ENCODE measurements at places on chromosomes 4 and X.

DNA sequence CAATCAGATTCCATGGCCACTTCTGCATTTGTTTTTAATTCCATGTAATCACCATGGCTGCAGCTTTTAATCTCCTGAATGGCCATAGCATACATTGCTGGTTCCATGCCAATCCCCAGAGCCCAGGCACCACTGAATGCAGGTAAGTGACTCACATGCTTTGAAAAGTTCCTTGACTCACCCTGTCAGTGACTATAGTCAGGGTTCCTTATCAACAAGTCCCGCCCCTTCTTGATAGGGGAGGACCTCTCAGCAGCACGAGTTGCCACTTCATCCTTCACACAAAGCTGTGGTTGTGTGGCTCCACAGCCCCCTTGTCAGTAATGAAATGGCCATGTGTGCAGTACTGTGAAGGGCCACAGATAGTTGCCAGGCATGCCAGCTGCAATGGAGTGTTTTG lies 516.6 kb downstream of the PPARGC1A start:
- DNase-seq, result no peak

DNA sequence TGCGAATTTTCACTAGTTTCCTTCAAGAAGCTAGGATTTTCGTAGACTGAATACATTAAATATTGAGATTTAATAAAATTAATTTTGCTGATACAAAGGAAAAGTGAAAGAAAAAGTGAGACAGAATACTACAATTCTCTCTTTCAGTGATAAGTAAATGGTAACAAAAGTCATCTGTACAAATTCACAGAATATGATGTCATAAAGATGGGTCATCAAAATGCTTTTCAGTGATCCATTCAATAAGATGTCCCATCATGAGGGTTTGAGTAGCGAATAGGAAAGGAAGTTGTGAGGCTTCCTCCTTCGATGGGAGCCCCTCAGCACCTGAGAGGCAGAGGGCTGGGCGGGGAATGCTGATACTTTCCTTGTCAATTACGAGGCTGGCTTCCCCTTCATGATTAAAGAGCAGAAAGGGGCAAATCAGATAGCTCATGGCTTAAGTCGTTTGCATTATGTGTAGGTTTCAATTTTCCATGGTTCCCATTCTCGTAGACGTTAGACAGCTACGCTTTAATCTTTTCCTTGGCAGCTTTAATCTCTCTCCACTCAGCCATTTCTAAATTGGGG lies 108.8 kb upstream of the SORBS2 start:
- DNase-seq, result no peak

DNA sequence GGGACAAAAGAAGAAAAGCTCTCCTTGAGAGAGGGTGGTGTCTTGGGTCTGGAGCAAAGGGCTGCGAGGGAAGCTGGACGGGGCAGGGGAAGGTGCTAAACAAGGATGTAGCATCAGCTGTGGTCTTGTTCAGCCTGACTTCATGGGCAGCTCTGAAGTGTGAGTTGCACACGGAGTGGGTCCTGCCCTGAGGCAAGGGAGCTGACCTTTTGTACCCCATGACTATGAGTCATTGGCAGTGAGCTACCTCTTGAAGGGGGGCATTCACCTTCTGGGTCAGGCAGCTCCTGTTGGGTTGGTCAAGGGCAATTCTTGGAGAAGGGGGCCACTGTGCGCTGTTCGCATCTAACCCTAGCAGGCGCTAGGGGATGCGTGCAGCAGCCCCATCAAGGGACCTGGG lies 151.8 kb downstream of the SMIM20 start:
- DNase-seq, result no peak

GRCh38 chr4:95515589-95515988 lies 33.2 kb downstream of the UNC5C start:
- no peak for DNase-seq

- DNase-seq, result no peak
Measured at GRCh38 chr4:177092807-177093206, 216.9 kb upstream of the NEIL3 start.

GRCh38 chr4:21544415-21544814 lies 404.2 kb downstream of the KCNIP4 start:
- DNase-seq, result no peak

GRCh38 chr4:72366601-72367000 lies 202.4 kb downstream of the ADAMTS3 start:
- DNase-seq, result no peak

DNA sequence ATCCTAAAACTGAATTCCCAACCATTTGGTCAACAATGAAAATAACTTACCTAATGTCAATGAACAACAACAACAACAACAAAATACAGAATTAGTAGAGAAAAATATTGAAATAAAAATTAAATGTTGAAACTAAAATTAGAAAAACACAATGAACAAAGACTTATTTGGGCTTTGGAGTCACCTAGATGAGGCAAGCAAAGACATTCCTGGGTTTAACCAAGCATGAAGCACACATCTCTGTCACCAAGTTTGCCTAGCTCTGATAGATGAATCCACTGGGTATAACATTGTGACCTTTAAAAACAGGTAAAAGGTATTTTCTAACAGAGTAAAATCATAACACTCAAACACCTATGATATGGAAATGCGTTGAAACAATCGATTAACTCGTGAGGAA lies 13.2 kb upstream of the SYTL5 start:
- no peak for DNase-seq

- DNase-seq, result no peak
Measured at GRCh38 chr4:167452922-167453430, 218.7 kb upstream of the SPOCK3 start.

- peak; percentile 70 for DNase-seq
Measured at GRCh38 chr4:1216869-1217294, 32.0 kb downstream of the CTBP1 start.

DNA sequence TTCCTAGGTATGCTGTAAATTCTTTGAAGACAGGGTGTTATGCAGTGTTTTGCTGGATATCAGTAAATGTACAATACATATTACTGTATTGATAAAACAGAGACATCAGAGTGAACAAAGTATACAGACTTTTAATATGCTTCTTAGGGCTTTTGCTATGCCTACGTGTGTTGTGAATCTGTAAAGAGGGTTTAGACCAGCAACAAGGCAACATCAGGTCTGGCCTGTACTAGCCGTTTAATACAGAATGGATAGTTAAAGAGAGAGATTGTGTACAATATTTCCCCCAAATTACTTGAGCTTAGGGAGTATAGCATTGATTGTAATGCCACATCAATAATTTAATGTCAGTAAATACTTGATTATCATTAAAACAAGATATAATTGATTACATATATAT lies 75.2 kb downstream of the PAQR3 start:
- no peak for DNase-seq
